ENCODE measurements at places on chromosomes 4 and X.

DNA sequence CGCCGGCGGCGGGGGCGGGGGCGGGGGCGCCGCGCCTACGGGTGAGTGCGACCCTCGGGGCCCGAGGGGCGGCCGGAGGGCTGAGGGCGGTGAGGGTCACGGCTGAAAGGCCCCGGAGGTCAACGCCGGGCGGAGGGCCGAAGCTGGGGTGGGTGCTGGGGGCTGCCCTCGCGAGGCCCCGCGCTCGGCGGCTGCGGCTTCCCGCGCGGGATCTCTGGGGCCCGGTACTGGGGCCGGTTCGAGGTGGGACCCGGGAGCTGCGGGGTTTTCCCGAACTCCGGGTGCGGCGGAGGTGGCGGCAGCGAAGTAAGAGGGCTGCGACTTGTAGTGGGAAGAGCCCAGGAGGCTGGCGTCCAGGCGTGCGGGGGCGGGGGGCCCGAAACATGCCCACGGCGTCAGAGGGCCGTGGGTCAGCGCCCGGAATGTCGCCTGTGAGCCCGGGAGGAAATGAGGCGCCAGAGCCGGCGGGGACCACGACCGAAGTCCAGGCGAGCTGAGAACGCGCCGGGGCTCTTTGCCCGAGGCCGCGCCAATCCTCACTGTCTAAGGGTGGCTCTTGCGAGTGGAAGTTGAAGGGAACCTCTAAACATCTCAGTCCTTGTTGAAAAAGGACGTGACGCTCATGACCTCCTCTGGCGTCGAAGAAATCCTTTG lies 407 bp downstream of the IL13RA1 start:
- DNase-seq, result no peak

DNA sequence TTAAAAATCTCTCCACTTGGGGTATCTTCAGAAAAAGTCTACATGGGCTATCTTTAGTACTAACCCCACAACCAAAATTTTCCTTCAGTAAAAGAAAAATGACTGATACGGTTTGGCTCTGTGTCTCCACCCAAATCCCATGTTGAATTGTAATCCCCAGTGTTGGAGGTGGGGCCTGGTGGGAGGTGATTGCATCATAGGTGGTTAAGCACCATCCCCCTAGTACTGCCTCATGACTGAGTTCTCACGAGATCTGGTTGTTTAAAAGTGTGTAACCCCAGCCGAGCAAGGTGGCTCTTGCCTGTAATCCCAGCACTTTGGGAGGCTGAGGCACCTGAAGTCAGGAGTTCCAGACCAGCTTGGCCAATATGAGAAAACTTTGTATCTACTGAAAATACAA lies 66.8 kb downstream of the USP46 start:
- no peak for DNase-seq

- peak; percentile 76 for DNase-seq
These were observed 4.9 kb downstream of the PRDM8 start for GRCh38 chr4:80202190-80202711.

- no peak for DNase-seq
These were observed 75.7 kb downstream of the ANKRD50 start for GRCh38 chr4:124636788-124637187.

GRCh38 chr4:145909281-145909715 lies 29.3 kb downstream of the ZNF827 start:
- DNase-seq, result no peak

DNA sequence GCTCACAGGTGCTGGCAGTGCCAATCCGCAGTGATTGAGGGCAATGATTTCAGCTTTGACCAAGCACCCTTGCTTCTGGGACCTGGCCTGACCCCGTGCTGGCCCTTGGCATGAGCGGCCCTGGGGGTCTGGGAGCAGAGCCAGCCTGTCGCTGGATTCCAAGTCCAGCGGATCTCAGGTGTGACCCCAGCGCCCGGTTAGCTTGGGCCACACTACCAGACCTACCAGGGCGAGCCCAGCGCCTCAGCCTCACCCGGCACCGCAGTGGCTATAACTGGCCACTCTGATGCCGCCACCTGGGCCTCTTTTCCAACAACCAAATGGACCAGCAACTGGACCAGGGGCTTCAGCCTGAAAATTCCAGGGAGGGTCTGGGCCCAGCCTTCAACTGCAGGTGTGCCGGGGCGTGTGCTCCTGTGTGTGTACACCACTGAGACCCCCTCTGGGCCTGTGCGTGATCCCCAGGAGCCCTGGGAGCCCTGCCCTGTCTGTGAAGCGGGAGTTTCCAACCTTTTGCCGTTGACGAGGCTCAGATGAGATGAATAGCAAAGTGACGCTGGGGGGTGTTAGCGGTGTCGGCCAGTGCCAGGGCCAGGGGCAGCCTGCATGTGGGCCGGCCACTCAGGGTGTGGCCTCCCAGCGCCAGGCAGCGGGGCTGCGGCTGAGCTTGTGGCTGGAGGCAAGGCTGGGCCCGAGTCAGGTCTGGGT lies 658 bp downstream of the SH3TC1 start:
- DNase-seq, result no peak

DNA sequence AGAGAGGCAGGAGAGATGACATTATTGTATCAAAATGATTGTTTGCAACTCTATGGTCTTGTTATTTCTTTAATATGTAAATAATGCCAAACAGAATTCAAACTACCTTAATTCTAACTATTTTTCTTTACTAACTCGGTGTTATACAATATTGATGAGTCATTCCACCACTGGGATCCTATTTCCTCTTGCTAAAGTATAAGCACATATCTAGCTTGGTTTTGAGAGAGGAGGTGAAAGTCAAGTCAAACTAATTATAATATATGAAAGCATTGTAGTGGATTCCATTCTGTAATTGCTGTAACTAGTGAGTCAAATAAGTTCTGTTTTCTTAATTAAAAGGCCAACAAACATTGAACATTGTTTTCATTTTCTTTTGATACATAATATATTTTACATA lies 837.6 kb downstream of the PDHA2 start:
- no peak for DNase-seq

DNA sequence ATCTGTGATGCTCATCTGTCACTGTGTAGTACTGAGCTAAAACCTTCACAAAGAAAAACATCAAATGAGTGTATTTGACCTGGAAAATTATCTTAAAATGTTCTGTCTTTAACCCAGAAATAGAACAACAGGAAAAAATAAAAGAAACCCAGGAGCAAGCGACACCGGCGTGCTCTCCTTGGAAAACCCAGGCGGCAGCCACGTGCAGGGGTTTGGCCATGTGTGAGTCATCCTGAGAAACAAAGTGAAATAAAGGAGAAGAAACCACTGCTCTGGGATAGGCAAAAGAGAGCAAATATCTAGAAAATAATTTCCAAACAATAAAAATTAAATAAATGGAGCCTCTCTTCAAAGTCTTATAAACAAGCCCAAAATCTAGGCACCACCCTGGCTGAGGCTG lies 20.0 kb upstream of the TMEM128 start:
- no peak for DNase-seq

GRCh38 chr4:54186371-54186770 lies 42.7 kb upstream of the PDGFRA start:
- no peak for DNase-seq

GRCh38 chr4:7247521-7247920 lies 55.2 kb downstream of the SORCS2 start:
- DNase-seq, result no peak

DNA sequence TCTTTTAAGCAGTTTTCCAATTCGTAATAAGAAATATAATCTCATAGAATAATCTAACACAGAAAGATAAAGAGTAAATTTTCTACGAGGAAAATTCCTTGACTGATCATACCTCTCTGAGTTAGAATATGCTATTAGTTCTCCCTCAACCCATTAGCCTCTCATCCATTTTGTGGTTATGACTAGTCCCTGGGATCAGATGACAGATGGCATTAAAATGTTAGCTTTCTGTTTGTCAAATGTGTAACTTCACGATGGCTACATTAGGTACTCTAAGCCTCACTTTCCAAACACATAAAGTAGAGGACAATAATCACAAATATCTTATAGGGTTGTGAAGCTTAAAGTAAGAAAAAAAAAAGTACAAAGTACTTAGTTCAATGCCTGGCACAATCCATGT lies 112.2 kb downstream of the ZAR1 start:
- DNase-seq, result no peak

DNA sequence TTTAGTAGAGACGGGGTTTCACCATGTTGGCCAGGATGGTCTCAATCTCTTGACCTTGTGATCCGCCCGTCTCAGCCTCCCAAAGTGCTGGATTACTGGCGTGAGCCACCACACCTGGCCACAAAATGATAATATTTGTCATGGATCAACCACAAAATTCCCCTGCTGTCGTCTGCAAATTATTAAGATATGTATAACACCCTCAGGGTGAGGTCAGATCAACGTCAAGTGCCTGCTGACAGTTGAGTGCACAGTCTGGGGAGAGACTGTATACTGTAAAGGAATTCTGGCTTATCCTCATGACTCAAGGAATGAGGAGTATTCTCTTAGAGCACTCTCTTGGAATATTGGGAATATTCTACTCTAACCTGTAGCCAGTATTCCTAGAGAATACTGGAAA lies 11.2 kb downstream of the EPGN start:
- no peak for DNase-seq

- no peak for DNase-seq
These were observed 112.7 kb downstream of the DHX15 start for GRCh38 chr4:24471486-24472160.

GRCh38 chrX:106894978-106895452 lies 8.1 kb downstream of the RIPPLY1 start:
- no peak for DNase-seq

DNA sequence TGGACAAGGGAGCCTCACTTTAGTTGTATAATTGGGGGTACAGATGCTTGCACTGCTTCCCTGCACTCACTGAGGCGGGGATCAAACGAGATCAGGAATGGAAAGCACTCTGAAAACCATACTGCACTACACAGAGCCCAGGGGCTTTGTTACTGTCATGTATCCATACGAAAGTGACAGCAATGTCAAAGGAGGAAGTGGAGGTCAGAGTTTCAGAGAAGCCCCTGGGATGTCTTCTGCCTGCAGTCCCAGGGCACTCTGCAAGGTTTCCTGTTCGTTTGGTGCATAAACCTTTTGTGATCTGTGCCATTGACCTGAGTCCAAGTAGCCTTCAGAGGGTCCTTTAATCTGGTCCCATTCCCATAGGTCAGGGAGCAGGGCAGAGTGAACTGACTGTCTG lies 31.2 kb downstream of the RNF175 start:
- no peak for DNase-seq

GRCh38 chrX:57647020-57647419 lies 33.0 kb downstream of the NLRP2B start:
- no peak for DNase-seq

- DNase-seq, result no peak
These were observed 364.0 kb downstream of the TMA16 start for GRCh38 chr4:163858515-163858914.

- no peak for DNase-seq
These were observed 97.4 kb downstream of the NLGN4X start for GRCh38 chrX:6131287-6131686.

DNA sequence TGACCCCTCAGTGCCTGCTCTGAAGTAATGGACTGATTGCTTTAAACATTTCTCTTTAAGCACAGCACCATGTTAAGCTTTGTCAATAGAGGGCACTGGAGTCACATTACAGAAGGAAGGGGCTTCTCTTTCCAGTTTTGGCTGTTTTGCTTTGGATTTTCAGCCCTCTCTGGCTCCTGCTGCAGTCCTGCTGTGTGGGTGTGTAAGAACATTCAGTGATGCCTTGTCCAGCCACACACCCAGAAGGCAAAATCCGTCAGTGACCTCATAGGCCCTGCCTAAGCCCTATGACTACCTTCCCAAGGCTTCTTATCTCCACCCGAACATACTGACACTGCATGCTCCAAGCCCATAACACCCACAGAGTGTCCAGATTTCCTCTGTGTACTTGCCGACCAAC lies 215.3 kb upstream of the CTSO start:
- DNase-seq, result no peak

- no peak for DNase-seq
These were observed 12.9 kb downstream of the PCDH18 start for GRCh38 chr4:137519406-137519805.

DNA sequence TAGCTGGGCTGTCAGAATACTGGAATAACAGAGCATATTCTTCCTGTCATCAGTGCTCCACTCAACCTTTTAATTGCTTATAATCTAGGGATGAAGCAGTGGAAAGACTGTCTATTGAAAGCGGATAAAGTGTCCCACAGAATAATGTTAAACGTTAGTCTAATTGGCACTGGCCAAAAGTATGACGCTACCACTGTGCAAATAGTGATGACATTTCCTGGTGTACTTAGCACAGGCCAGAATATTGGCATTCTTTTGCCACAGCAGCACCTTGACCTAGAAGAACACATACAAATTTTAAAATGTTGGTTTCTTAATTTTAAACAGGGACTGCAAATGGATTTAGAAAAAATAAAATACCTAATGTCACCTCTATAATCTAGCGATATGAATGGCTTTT lies 635.2 kb upstream of the SPANXN1 start:
- no peak for DNase-seq

GRCh38 chr4:153362184-153362583 lies 17.7 kb downstream of the MND1 start:
- DNase-seq, result no peak

GRCh38 chr4:71288875-71289274 lies 49.9 kb upstream of the SLC4A4 start:
- DNase-seq, result no peak

DNA sequence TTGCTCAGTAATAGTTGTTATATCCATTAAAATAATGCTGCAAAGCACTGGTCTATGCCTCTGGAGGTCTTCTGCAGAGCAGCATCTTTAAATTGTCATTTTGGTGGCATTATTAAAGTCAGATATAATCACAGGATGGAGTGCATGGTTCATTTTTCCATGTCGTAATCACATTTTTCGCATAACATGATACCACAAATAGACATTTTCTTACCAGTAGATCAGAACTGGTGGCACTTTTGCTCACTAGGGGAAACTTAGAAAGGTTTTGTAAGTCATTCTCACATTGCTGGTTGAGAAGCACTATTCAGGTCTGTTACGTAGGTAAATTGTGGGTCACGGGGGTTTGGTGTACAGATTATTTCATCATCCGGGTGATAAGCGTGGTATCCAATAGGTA lies 484.5 kb upstream of the PRKX start:
- no peak for DNase-seq

DNA sequence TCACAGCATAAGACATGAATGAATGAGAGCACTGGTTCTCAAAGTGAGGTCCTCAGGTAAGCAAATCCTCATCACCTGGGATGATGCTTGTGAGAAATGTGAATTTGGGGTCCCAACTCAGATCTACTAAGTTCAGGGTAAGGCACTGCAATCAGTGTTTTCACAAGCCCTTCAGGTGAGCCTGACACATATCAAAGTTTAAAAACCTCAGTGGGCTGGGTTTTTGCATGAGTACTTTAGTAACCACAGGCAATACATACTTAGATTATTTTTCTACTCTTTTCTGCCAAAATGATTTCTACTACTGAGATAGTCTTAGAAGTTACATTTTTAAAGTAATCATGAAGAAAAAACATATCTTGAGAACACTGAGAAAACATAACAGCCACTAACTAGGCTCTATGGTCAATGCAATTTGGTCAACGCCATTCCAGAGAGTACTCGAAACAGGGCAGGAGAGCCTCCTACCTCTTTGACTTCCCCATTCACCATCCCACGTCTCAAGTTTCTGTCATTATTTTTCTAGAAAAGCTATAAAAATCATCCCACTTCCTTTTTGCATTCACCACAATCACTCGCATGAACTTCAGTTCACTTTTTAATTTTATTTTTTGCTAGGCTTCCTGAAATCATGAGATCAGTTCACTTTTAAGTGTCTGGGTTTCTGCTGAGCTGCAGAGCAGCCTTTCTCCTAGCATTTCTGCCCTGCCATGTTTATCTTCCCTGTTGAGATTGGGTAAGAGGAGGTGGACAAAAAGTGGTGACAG lies 73.8 kb downstream of the MFAP3L start:
- no peak for DNase-seq

Measured in naive thymus-derived CD8-positive, alpha-beta T cell (primary cell).